ENCODE measurements at places on chromosomes 5 and 9.

DNA sequence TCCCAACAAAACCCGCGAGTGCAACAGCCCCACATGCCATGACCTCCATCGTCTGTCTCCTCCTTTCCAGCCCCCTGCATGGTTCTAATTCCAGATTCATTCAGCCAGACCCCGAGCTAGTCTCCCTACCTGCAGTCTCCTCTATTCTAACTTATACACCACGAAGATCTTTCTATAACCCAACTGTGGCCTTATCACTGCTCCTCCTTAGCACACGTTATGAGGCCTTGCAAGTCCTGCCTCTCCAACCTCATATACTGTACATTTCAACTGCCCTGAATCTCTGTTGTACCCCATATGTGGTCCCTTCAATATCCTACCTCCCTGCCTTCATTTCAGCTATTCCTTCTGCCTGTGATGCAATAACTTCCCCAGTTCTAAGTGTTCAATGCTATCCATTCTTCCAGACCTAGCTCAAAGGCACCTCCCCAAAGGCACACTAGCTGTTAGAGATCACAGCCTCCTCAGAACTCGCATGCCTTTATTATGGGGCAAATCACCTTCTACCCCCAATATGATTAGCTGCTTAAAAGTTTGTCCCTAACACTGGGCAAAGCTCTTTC, 215.1 kb upstream of the TRIM32 start:
- no peak for DNase-seq

GRCh38 chr5:126613941-126614592, 13.3 kb downstream of the PHAX start:
- DNase-seq: no peak

DNA sequence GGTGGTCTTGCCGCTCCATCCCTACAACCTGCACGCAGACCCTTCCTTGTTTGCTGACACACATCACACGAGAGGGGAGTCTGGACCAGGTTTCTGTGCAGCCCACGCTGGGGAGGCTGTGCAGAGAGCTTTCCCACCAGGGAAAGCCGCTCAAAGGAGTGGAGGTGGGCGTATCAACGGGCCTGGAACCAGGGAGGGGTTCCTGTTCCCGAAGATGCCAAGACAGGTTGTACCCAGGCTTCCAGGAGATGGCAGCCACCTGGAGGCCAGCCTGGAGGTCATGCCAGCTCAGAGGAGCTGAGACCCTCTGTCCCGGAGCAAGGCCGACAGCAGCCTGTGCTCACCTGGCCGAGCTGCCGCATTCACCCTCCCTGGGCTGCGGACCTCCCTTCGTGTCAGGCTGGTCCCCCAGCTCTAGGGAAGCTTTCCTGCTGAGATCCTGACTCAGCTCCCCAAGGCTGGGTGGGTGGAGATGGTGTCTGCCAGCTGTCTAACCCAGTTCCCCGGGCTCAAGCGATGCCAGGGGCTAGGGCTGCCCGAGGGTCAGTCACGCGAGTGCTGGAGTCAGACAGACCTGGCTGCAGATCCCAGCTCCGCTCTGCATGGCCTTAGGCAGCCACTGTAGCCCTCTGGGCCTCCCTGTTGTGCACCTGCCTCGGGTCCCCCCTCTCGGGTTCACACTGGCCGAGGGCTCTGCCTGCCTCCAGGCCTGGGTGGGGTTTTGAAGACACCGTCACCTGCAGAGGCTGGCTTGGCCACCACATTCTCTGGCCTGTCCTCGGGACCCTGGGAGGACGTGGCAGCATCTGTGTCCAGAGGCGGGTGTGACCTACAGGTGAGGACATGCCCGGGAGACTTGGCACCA, 28.5 kb upstream of the QSOX2 start:
- DNase-seq: no peak

GRCh38 chr5:13558408-13558807, 386.1 kb downstream of the DNAH5 start:
- no peak for DNase-seq

DNA sequence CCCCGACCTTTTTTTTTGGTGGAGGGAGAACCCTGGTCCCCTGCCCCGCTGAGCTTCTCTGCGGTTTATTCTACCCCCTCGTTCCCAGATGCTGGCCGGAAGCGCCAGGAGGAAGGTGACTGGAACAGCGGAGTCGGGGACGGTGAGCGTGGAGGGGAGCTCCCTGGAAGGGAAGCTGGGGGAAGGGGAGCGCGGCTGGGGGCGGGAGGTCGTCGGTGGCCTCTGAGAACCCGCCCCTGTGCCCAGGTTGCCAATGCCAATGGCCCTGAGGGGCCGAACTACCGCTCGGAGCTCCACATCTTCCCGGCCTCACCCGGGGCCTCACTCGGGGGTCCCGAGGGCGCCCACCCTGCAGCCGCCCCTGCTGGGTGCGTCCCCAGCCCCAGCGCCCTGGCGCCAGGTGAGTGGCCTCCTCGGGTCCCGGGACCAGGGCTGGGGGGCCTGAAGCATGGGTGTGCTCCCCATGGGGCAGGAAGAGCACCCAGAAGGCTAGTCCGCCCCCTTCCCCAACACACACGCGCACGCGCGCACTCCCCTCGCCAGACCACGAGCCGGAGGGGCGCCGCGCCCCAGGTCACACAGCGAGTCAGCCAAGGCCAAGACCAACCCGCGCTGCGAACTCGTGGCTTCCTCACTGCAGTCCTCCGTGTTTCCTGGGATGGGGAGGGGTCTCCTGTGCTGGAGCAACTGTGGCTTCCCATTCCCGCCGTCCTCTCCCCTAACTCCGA, 10.6 kb downstream of the MYOZ3 start:
- no peak for DNase-seq

DNA sequence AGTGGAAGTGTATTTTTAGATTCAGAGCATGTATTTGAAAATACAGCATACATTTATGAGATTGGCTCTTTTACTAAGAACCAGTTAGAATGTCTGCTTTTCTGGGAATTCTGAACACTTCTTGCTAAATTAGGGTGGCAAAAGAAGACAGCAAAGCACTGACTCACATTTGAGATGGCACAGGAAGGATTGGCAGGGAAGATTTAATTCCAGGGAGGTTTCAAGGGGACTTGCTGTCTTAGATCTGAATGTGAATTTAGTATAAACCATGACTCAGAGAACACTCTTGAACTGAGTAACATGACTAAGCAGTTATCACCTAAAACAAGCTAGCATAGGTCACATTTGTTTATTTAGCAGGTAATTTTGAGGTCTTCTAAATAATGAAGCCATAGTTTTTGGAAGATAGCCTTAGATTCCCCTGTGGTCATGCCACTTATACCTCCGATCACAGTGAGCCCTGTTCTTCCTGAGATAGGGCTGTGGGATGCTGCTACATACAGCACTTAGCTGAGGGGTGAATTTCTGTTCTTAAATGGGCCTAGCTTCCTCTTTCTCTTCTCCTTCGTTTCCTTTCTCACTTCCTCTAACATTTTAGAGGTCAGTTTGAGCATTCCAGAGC, 173.8 kb downstream of the PCSK1 start:
- no peak for DNase-seq

GRCh38 chr5:32168460-32169033, 5.6 kb downstream of the GOLPH3 start:
- DNase-seq: no peak

DNA sequence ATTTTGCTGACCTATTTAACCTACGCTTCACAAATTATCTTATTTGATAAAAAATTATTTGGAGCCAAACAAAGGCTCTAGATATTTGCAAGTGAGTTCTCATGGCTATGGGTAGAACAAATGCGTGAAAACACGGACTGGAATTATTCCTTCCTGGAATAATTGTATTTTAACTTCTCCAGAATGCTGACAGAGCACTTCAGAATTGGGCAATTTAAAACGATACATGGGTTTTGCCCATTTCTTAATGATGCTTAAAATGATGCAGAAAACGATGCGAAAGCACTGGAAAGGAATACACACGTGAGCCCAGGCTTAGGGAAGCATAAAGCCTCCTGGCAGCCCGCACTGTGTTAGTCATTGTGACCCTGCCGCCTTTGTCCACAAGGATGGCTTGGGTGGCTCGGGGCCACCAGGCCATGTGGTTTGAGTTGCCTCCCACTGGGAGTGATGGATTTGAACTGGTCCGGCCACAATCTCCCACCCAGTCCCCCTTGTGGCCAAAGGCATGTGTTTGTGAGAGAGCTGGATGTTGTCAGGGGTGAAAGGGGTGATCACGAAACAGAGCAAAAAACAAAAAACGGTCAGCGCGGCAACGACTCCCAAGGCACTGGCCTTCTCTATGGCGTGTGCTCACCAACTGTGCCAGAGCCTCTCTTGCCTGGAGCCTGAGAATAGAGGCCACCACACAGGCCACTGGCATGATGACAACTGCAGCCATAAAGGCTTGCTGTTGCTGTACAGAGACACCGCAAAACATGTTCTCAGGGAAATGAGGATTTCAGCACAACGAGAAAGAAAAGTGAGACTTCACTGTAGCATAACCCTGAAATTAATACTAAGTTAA, 234.2 kb upstream of the ADAMTS16 start:
- DNase-seq: no peak

DNA sequence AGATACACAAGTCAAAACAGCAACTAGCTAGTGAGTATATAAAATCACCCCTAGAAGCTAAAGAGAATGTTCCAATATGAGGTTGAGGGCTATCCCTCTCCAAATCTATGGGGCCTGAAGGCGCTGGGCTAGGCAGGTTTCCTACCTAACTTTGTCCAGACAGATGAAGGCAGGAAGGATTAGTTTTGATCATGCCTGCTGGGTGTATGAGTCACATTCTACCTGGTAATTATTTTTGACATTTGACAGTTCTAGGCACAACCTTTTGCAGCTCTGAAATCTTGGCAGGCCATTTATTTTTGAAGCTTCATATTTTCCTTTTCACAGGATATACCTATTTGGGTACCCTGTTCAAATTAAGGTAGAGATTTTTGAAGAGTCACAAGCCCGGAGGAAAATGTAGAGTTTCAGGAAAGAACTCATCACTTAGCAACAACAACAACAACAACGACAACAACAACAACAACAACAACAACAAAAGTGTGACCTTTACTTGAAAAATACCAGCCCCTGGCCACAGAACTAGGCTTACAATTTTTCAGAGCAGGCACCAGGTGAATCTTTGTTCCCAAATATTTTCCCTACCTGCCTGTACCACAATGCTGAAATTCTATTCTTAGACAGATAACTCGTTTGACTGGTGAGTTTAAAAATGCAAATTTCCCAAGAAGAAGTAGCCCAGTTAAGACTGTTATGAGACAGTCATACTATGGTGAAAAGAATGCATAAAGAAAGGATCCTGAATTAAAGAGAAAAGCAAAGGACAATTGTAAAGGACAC, 175.5 kb upstream of the TUT7 start:
- peak; percentile 90 for DNase-seq

- DNase-seq: no peak
Observed at GRCh38 chr5:157510682-157511081, 50.7 kb downstream of the NIPAL4 start.

GRCh38 chr9:113471143-113471542, 7.6 kb downstream of the RGS3 start:
- no peak for DNase-seq

- DNase-seq: no peak
Observed at GRCh38 chr5:39257554-39257953, 38.2 kb upstream of the FYB1 start.

DNA sequence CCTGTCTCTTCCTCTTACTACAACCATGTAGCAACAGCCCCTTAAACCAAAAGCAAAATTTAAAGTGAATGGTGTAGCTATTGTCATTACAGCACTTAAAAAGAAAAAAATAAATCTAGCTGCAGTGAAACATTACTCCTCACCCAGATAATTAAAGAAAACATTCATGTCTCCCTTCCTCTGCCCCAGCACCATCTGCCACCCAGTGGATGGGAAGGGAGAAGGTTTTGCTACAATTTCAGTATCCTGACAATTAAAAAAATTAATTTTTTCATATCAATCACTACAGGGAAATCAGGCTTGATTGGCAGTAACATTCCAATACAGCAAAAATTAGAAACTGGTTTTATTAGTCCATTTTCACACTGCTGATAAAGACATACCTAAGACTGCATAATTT, 147.4 kb upstream of the PUM3 start:
- DNase-seq: no peak

GRCh38 chr9:136729144-136729543, 13.6 kb downstream of the LCN10 start:
- no peak for DNase-seq

- peak; percentile 18 for DNase-seq
Observed at GRCh38 chr5:150407096-150407720, 5.5 kb downstream of the CD74 start.

DNA sequence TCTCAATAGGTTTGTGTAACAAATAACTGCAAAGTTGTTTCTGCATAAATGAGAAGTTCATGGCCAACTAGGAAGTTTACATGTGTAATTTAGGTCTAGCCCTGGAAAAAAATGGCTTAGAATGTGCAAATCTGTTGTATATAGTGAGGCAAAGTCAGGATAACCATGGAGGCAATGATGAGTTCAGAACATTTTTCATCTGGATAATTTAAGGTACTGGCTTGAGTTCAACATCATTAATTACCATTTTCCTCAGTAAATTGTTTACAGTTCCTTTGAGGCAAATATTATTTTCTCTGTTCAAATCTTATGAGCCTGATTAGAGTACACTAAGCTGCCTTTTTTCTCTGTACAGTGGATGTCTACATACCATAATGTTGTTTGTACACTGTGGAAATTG, 1259.0 kb upstream of the NUDT12 start:
- no peak for DNase-seq

DNA sequence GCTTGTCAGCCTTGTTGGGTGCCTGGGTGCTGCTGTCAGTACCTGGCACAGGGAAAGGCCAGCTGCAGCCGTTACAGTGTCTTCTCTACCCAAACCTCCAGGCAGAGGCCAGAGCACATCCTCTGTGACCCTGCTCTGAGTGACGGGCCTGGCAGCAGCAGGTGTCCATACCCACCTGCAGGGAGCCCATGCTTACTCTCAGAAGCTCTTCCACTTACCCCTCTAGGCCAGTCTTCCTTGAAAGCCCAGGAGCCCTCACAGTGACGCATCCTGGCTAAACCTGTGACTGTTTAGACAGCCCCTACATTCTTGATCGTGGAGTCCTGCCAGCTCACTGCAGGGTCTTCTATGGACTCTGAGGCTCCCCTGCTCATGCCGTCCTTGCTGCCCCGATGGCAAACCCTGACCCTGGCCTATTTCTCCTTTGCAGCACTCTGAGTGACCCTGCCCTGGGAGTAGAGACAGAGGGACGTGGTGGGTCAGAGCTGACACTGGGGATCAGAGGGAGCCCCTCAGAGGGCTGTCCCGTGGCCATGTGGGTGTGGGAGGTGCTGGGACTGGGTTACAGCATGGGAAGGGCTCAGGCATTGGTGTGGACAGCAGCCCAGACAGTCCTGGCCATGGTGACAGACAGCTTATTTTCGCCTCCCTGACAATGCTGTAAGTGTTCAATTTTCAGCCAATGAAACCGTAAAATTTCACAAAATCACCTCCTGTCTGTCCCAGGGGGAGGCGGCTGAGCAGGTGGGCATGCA, 67.6 kb upstream of the RNF130 start:
- no peak for DNase-seq

DNA sequence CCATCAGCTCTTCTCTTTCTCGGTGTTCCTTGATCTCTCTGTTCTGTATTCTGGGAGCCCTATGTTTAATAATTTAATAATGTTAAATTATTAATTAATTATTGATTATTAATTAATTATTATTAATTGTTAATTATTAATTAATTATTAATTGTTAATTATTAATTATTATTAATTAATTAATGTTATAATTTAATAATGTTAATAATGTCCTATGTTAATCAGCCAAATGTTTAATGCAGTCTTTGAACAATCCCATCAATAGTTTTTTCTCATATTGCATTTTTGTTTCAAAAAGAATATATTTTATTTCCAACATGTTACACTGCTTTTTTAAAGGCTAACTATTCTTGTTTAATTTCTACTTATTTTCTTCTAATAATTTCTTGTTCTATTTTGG, 26.2 kb downstream of the MGAT1 start:
- no peak for DNase-seq
